ENCODE measurements at places on chromosomes 3 and 15.

DNA sequence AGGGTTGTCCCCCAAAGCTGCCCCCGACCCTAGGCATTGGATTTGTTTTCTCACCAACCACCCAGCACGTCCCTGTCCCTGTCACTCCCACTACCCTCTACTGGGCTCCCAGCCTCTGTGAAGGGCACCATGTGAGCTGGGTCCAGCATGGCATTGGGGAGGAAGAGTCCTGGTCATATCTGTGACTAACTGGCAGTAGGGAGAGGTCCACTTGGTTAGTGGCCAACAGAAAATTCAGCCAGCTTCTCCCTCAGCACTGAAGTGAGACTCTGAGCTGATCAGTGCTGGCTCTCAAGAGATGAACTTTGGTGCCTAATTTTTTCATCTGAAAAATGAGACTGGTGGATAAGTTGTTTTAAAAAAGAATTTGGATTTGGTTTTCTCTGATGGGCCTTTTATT is 11.3 kb upstream of the KIF23 start:
- no peak for DNase-seq

DNA sequence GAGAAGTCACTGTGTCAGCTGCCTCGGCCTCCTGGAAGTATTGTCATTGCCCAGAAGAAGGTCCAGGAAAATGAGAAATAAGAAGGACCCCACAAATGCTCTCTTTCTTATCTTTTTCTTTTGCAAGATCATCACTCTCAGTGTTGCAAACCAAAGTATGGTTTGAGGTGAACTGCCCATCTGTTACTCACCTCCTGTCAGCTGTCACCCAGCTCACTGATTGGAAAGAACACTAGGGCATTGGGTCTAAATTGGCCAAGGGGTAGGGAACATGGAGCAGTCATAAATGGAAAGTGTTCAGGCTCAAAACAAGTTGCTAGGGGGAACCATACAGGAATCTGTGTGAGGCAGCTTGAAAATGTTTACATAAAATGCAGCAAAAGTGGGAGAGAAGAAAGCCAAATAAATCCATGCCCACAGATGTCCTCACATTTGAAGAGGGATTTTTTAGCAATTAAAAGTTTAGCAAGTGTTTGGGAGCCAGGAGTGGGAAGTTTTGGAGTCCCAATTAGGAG is 431.2 kb upstream of the THBS1 start:
- DNase-seq = no peak

GRCh38 chr3:51716805-51717204 is 9.9 kb downstream of the GRM2 start:
- no peak for DNase-seq

DNA sequence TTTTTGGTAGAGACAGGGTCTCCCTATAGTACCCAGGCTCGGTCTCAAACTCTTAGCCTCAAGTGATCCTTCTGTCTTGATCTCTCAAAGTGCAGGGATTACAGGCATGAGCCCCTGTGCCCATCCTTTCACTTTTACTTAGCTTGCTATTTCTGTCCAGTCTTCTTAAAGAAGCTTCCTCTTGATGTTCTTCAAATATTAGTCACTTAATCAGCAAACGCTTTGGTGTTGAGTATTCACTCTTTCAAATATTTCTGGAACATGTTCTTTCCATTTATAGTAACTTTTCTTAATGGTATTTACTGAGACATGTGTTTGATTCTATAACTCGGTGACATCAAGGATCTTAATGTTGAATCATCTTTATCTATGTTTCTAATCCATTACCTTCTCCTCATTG is 122.1 kb downstream of the CNTN6 start:
- no peak for DNase-seq

- no peak for DNase-seq
Observed at GRCh38 chr3:46849045-46849631, 14.1 kb downstream of the MYL3 start.

GRCh38 chr15:56772868-56773639 is 39.7 kb upstream of the ZNF280D start:
- no peak for DNase-seq

DNA sequence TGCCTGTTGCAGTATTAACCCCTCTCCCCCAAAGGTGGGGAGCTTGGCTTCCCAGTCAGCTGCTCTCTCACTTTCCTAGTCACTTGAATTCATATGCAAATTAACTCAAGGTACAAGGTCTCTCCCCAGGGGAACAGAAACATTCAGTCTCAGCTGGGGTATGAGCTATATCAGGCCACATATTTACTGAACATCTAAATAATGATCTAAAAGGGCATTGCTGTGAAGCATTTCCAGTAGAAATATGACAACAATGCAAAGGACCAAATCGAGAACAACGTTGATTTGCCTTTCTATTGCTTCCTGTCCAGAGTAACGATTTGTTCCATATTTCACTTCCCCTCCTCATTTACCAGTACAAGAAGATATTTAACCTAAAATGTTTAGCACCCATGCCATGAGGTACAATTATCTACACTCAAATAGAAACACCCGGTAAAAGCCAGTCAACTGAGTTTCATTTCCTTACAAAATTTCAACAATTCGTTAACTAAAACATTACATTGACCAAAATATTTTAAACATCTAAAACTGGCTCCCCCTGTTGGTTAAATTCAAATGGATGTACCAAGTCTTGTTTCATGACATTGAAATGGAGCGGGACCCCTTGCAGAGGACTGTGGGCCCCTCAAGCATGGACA is 36.5 kb upstream of the KLHL6 start:
- DNase-seq = no peak

DNA sequence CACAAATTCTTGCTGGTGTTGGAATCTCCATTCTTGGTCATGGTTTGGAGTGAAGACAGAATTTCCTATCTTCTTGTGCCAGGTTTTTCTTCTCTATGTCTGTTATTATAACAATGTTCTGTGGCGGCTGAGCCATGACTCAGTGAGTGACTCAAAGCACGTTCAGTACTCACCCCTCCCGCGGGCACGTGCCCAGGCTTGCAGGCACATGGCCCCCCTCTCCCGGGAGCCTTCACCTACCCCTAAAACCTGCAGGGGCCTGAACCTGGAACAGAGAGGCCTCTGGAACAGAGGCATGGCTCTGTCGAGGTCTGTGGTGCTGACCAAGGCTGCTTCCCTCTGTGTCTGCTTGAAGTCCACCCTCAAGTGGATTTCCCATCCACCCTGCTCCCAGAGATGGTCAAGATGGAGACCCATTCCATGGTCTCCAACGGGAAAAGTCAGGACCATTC is 27.6 kb downstream of the PLXNB1 start:
- no peak for DNase-seq

DNA sequence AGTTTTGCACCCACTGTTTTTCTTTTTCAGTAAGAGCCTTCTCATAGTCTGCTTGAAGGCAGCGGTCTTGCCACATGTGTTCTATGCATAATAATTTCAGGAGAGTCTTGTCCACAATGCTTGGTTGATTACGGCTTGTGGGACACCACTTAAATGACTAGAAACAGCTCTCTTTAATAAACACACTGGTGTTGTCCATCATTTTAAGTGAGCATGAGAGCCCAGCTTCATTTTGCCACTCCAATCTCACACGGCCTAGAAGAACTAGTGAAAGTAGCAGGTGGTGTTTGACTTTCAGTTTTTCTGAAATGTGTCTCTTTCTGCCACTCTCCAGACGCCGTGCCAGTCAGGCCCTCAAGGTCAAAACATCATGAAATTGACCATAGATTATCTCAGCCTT is 292.1 kb downstream of the LPP start:
- DNase-seq = no peak

GRCh38 chr3:126737527-126737926 is 33.5 kb downstream of the CHCHD6 start:
- DNase-seq = no peak

DNA sequence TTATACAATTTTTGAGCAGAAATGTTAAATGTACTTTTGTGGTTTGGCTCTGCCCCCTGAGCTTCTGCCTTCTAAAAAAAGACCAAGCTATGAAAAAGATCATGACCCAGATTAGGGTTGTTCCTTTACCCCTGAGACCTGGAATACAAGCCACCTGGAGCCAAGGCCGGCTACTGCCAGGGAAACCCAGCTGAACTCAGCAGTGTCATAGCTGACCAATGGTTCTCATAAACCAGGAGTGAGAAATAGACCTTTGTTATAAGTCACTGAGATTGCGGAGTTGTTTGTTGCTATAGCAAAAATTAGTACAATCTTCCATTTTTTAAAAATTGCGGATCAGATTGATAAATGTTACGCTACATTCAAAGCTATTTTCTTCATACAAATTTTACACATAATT is 1261.7 kb downstream of the ROBO1 start:
- no peak for DNase-seq

GRCh38 chr15:99100245-99101173 is 4.4 kb upstream of the SYNM start:
- DNase-seq = no peak

DNA sequence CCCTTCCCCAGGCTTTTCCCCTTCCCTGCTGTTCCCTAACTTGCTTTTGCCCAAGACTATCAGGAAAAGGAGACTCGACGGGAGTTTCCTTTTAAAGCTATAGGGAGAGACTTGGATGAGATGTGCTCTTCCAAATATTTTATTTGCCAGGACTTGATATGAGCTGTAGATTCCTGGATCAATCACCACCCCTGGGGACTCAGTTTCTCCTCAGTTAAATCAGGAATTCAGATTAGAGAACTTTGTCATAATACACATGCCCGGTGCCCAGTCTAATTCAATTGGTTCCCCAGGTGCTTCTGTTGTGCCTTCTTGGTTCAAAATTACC is 46.6 kb downstream of the SMAD6 start:
- DNase-seq = no peak

DNA sequence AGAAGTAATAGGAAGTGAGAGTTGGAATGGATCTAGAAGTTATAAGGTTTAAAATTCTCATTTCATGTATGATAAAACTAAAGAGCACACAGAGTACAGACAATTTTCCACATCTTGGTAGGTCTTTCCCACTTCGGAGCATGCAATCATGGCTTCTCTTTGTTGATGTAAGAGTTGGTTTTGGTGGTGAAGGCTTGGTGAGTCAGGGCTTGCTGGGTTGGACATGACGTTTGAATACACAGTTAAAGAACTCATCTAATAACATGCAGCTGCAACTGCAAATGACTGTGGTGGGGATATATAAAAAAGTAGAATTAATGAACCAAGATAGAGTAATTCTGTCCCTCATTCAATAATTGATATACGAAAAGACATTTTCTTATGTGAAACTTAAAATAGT is 39.5 kb upstream of the GRM7 start:
- DNase-seq = no peak
